Activated naive CD4-positive, alpha-beta T cell (primary cell): ENCODE measurements at places on chromosomes 5 and 9.

DNA sequence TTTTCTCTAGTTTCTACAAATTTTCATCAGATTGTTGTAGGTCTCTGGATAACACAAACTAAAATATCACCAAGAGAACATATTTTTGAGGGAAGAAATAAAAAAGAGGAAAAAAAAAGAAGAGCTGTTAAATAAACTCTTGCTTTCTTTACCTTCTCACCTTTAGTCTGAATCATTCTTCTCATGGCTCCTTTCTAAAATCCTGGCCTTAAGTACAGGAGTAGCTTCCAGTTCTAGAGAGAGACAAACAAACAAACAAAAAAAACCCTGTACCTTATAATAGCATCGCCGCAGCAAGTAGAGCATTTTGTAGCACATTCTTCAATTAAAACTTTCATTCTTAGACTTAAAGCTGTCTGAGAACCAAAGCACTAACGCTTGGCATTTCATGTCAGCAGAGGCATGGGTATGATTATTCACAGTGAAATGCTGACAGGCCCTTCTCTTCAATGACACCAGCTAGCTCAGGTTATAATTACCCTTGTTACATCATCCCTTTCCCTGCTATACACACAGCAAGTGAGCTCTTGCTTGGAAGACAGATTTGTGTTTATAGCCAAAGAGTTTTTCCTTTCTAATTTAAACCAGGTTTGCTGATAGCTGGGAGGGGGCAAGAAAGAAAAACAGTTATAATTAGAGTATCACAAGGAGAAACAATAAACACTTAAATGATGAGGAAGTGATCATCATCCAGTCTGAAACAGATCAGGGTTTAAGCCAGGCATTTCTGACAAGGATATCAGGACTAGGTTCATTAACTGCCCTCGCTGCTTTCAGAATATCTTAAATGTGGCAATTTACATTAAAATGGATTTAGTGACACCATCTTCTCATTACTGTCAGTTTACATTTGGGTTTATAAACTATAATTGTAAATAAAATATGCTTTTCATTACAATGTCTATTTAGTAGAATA lies 510.9 kb upstream of the ZNF608 start:
- DNase-seq = no peak

GRCh38 chr9:89815061-89815902 lies 210.5 kb downstream of the GADD45G start:
- DNase-seq = no peak

DNA sequence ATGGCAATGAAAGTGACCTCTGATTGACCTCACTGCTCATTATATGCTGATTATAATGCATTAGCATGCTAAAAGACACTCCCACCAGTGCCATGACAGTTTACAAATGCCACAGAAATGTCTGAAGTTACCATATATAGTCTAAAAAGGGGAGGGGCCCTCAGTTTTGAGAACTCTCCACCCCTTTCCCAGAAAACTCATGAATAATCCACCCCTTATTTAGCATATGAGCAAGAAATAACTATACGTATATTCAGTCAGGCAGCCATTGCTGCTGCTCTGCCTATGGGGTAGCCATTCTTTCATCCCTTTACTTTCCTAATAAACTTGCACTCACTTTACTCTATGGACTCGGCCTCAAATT lies 163.1 kb downstream of the ESM1 start:
- no peak for DNase-seq

DNA sequence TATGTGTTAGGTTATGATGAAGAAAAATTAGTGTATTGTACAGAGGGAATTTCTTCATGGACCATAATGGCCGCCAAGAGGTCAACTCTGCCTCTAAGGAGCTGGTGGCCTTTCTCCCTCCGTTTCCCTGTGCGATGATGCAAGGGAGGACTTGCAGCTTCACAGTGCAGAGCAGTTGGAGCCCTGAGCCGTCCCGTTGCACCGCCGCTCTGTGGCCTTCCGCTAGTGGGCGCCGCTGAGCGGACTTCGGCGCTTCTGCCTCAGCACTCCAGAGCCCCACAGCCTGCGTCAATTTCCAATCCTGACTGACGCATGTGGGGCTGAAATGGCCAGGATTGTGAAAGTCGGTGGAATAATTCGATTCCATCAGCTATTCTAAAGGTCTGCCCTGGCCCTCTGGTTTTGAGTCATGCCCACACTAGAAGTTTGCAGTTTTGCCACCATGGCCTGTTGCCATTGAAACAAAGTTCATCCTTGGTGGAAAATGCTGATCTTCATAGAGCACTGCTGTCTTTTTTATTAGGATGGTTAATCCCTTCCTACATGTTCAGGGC lies 22.7 kb upstream of the LECT2 start:
- no peak for DNase-seq

GRCh38 chr5:126769703-126770102 lies 7.2 kb upstream of the LMNB1 start:
- DNase-seq = no peak

GRCh38 chr9:24011881-24012280 lies 185.8 kb upstream of the ELAVL2 start:
- no peak for DNase-seq

- DNase-seq = no peak
These were observed 201.7 kb upstream of the ZNF618 start for GRCh38 chr9:113674436-113674835.

DNA sequence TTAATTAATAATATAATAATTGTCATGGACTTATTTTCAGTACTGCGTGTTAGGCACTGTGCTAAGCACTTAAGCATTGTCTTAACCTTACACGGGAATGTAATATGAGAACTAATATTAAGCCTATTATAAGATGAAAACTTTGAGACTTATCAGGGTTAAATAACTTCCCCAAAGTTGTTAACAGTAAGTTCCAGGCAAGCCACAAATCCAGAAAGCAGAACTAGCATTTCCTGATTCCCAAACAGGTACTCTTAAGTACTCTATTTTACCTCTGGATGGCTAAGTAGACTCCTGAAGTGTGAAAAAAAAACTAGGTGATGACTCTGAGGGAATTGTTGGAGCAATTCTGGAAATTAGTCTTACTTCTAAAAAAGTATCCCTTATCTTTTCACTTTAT lies 23.8 kb downstream of the GABRG2 start:
- DNase-seq = no peak

- DNase-seq = no peak
These were observed 611.7 kb upstream of the FTMT start for GRCh38 chr5:121239951-121240350.

- DNase-seq = no peak
These were observed 19.5 kb upstream of the TMEM174 start for GRCh38 chr5:73153513-73153912.

- no peak for DNase-seq
These were observed 136.3 kb downstream of the TMEM232 start for GRCh38 chr5:110590187-110590586.

DNA sequence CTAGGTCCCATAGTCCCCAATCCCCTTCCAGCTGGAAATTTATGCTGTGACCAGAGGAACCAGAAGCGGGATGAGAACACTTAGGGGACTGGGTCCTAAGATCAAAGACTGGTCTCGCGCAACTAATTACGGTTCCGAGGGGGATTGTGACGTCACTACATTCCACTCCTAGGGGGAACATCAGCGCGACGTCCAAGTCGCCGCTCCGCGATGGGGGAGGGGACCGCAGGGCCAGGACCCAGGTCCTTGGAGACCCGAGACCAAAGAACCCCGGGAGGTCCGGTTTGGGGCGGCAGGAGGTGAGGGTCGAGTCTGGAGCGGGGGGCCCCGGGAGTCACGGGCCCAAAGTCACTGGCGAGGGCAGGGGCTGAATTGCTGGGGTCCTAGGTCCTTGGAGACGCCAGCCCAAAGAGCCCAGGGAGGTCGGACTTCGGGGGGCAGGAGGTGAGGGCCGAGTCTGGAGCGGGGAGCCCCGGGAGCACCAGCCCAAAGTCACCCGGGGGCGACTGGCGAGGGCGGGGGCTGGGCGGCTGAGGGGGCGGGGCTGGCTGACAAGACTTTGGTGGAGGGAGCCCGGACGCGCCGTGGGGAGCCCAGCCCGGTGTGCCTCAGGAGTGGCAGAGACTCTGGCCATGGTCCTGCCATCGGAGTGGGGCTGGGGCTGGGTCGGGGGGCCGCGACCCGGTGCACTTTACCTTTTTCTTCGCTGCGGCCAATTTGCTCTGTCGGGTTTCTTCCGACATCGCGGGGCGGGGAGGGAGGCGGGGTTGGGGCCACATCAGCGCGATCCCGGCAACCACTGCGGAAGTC lies at the start of gene GOLGA2:
GOLGA2 (minus strand) TSS at position 810 of the 810 bp plus-strand sequence; CDS start at position 779, 31 bp downstream.
- no peak for DNase-seq

- DNase-seq = no peak
These were observed 291.9 kb upstream of the PDE4D start for GRCh38 chr5:60185231-60186099.

GRCh38 chr5:1827886-1828397 lies 26.7 kb downstream of the NDUFS6 start:
- no peak for DNase-seq

GRCh38 chr5:92864591-92864990 lies 716.4 kb downstream of the NR2F1-AS1 start:
- DNase-seq = no peak

DNA sequence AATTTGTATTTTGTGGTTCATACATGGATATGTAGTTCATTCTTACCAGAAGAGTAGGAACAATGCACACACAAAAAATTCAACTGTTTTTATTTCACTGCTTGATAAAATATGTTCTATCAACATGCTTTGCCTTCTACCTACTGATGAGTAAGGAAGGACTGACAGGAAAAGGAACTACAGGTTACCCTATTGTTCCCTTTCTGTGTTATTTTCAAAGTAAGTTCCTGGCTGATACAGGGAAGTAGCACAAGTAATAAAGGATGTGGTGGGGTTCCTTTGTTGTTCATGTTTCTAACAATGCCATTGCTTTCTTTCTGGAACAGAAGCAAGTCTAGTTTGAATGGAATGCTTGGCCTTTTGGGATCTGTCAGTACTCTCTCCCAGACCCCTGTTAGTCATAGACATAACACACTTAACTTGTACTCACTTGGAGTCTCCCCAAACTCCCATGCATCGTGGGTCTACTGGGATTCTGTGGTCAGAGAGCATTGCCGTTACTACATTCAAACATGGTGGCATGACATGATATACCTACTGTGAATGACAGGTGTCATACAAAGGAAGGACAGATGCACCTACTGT lies 20.2 kb upstream of the ALDOB start:
- no peak for DNase-seq

GRCh38 chr5:2530609-2531008 lies 220.9 kb downstream of the IRX2 start:
- DNase-seq = no peak
